CD4-positive, alpha-beta T cell treated with Interleukin-12 subunit alpha and Interleukin-12 subunit beta, for 1 hour (primary cell): ENCODE measurements at places on chromosomes 13 and 19.

DNA sequence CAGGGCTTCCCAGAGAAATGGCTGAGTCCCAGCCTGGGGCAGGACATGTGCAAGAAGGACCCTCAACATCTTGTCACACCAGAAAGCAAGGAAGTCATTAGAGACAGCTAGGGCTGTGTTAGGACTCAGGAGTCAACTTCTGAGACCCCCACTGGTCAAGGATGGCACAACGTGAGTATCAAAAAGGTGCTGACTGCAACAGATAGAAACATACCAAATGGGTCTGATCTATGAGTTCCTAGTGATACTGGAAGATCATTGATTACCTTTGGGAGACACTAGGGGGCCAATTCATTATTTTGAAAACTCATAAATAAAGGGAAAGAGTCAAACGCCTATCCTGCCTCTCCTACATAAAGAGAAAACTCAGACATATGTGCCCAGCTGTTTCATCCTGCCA, 73.5 kb upstream of the GJB6 start:
- no peak for DNase-seq

DNA sequence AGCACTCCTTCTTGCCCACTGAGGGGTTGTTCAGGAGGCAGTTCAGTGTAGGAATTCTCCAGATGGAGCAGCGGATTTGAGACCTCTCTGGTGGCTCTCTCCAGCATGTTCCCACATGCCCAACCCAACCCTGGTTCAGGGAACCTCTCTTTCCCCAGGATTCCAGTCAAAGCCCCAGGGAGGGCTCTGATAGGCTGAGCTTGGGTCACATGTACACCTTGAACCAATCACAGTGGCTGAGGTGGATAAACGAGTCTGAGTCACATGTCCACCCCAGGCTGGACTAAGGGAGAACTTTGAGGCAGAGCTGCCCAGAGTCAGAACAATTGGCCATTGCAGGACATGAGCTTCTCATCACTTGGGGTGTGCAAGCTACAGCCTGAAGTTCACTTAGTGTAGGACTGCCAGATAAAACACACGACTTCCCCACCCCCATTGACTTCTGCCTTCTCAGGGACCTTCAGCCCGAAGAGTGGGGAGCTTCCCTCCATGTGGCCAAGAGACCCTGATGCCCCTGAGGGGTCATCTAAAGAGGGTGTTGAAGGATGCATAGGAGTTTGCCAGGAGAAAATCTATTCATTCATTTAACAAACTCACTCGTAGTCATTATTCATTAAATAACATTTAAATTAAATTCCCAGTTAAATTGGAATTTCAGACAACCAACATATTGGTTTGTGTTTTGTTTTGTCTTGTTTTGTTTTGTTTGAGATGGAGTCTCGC, 4.0 kb upstream of the MAST3 start:
- DNase-seq = no peak

DNA sequence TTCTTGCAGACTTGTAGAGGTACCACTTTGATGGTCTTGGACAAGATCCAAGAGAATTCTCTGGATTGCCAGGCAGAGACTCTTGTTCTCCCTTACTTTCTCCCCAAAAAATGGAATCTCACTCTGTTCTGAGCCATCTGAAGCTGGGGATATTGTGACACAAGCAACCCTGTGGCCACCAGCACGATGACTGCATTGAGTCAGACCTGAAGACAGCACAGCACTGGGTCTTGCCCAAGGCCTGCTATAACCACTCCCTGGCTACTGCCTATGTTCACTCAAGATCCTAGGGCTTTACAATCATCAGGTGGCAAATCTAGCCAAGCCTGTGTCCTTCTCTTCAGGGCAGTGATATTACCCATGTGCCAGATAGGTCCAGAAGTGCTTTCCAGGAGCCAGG, 202.5 kb upstream of the SERP2 start:
- no peak for DNase-seq

GRCh38 chr19:44574186-44574950, 39.0 kb upstream of the IGSF23 start:
- no peak for DNase-seq

GRCh38 chr19:45071969-45072790, 4.1 kb downstream of the ZNF296 start:
- no peak for DNase-seq

DNA sequence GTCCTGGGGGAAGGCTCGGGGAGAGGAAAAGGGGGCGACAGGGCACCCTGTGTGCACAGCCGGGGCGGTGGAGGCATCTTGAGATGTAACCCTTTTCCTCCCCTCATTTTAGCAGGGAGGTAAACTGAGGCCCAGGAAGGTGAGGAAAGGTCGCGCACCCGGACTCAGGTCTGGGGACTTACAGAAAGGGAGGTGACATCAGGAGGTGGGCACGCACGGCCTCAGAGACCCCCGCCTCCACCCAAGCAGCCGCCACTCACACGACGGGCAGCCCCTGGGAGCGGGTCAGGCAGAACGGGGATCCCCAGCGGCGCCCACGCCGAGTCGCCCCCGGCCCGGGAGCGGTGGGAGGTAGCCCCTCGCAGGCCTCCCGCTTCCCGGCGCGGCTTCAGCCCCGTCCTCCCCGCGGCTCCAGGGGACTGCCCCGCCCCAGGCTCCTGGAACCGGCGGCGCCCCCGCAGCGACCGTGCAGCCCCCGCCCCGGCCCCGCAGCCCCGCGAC, 477 bp downstream of the PIP5K1C start:
- no peak for DNase-seq

DNA sequence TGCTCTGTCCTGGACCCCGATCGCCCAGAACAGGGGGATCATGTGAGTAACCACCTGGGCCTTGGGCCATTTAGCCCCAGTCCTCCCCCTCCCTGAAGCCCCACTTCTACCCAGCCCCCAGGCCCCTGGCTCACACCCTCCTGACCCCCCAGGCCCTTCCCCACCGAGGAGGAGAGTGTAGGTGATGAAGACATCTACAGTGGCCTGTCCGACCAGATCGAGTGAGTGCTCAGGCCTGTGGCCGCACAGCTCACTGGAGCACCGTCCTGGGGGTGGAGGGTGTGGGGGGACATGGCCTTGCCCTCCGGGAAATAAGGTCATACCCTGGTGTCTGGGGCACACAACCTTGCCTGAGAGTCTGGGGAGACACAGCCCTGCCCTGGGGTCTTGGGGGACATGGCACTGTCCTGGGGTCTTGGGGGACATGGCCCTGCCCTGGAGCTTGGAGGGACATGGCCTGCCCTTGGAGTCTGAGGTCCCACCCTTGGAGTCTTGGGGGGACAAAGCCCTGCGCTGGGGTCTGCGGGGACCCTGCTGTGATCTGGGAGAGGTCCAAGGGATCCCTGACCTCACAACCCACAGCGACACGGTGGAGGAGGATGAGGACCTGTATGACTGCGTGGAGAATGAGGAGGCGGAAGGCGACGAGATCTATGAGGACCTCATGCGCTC, 49.3 kb downstream of the VAV1 start:
- DNase-seq = no peak

GRCh38 chr13:94248454-94249228, 230.8 kb downstream of the DCT start:
- DNase-seq = no peak

GRCh38 chr13:80857321-80857720, 516.4 kb upstream of the SPRY2 start:
- no peak for DNase-seq

- no peak for DNase-seq
Measured at GRCh38 chr19:38733493-38734175, 10.6 kb downstream of the CAPN12 start.

DNA sequence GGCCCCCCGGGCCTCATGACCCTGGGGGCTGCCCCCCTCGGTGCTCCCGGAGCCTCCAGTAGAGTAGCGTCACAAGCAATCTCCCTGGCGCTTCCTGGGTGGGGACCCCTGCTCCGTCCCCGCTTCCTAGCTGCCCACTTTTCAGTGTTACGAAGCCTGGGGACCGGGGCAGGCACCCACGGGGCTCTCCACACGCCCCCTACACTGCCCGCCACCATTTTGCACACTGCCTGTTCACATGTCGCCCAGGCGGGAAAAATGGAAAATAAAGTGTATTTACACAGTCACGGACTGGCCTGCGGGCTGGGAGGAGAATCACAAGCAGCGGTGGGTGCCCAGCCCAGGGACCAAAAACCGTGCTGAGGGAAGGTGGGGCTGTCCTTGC, 9.5 kb downstream of the PRR36 start:
- DNase-seq = no peak

GRCh38 chr19:33226550-33227241, 1.0 kb upstream of the SLC7A10 start:
- DNase-seq = no peak

GRCh38 chr19:18648973-18649315, 12.1 kb downstream of the KLHL26 start:
- no peak for DNase-seq

DNA sequence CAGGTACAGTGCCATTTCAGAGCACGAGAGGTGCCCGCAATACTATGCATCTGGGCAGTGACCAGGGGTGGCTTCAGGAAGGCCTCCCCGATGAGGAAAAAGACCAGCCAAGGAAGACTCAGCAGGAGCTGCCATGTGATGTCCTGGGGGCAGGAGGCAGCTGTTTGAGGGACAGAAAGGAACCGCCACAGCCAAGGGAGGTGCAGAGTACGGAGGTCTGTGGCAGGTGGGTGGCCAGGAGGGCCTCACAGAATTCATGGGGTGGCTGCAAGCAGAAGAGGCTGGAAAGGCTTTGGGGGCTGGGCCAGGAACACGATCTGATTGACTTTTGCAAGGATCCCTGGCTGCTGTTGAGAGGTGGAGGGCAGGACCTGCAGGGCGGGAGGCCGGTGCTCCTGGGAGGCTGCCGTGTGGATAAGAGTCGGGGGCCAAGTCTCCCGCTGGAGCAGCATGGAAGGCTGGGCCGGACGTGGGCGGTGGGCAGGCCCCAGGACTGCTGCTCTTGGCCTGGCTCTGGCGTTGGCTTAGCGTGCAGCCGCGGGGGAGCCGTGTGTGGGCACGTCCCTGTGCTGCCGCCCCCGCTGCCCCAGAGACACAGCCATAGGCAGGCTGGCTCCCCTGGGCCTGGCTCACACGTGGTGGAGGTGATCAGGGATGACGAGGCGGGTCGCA, 29.1 kb downstream of the CEBPA start:
- no peak for DNase-seq

DNA sequence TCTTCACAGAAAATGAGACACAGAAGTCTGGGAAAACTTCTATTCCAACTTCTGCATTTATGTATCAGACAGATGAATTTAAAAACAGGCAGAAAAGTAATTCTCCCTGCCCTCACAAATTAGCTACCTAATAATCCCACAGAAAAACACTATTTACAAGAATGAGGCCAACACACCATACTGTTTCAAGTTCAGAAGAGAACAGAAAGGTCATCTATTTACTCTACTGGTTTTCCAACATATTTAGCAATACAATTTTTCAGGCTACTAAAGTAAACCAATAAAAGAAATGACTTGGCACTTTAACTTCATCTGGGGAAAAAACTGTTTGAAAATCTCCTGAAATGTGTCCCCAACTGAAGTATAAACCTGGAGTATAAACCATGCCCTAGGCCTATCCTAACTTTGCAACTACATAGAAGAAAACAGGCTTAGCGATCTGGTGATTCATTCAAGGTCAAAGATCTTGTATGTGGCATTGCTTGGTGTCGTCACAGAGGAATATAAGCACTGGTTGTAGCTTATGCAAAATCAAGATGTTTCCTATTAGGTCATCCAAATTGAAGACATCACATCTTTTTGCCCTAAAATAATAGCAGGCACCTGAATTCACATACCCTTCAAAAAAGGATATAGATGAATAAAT, 20.1 kb upstream of the EBPL start:
- no peak for DNase-seq

DNA sequence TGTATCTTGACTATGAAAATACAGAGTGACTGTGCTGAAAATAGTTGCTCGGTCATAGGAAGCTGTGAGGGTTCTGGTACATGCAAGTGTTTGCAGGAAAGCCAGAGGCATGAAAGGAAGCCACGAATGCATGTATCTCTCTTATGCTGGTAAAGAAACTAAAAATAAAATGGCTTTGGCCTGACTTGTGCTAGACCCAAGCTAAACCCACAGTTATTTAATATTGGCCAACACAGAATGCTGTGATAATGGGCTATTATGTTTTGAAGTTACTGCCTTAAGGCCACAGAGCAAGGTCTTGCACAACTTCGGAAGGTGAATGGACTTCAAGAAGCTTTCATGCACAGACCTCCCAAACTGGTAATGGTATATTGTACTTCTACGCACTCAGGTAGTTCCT, 518.2 kb upstream of the HTR2A start:
- DNase-seq = no peak

DNA sequence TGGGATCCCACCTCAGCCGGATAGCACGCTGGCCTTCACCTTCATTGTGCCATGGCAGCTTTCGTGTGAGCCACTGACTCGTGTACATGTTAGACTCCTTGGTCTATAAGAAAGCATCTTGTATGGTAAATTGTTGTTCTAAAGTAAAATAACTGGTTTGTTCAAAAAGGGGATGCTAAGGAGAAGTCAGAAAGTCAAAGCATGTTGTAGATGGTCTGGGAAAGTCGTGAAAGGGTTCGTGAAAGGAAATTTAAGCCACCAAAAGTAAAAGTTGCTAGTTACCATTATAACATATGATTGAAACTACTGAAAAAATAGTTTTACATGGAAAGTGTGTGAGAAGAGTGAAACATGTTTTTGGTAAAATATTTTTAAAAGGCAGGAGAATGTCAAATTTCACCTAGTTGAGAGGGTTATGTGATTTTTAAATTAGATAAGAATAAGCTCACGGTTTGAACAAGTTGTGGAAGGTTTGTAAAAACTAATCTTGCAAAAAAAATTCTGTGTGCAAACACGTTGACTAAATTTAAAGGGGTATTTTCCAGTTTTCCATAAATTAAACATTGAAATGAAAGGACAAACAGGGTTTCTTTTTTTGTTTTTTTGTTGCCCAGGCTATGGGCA, 23.4 kb downstream of the DPRX start:
- DNase-seq = no peak

DNA sequence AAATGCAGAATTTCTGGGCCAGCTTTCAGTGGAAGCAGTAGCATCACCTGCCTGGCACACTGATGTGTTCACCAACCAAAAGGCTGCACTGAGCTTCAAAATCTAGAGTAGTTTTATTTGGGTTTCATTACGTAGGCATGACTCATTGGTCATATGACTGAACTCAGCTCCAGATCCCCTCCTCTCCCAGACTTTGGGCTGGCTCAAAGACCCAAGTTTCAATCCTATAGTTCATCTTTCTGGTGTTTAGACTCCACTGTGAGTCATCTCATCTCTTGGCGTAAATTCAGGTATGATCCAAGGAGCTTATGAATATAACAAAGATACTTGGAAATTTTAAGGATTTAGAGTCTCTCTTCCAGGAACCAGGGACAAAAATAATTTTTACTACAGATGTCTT, 17.7 kb downstream of the ZMYM5 start:
- DNase-seq = no peak

DNA sequence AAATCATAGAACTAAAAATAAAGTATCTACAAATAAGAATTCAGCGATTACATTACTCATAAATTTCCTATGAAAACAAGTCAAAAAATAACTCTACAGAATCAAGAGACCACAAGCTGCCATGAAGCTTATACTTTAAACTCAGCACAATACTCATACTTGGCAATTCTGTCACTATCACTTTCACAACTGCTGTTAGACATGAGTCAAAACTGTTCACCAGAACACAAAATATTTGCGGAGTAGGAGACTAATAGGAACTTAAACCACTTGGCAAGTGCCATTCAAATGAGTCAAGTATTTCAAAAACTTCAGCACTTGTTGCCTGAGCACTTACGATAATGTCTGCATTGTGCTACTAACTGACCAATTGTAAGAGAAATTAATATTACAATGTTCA, 387.8 kb upstream of the GPC6 start:
- DNase-seq = no peak

GRCh38 chr19:53195265-53195903, 2.2 kb upstream of the ZNF665 start:
- peak; percentile 85 for DNase-seq
